ENCODE measurements at places on chromosomes 1 and 21.

GRCh38 chr1:228883535-228883934 lies 148.3 kb downstream of the RHOU start:
- no peak for DNase-seq

DNA sequence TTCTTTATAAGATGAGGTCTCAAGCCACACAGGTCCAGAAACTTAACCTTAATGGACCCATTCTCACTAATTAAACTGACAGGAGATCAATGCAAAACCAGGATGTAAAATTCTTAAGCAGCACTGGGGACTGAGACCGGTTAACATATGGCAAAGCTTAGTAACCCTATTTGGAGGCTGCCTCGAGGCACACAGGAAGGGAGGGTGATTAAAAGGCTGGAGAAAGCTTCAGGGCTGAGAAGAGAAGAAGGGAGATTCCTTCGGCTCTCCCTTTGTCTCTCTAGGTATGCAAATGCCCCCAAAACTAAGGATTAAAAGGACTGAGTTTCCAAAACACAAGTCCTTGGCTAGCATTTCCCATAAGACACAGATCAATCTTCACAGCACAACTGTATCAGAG lies 120.8 kb upstream of the DSCAM start:
- DNase-seq, result no peak

DNA sequence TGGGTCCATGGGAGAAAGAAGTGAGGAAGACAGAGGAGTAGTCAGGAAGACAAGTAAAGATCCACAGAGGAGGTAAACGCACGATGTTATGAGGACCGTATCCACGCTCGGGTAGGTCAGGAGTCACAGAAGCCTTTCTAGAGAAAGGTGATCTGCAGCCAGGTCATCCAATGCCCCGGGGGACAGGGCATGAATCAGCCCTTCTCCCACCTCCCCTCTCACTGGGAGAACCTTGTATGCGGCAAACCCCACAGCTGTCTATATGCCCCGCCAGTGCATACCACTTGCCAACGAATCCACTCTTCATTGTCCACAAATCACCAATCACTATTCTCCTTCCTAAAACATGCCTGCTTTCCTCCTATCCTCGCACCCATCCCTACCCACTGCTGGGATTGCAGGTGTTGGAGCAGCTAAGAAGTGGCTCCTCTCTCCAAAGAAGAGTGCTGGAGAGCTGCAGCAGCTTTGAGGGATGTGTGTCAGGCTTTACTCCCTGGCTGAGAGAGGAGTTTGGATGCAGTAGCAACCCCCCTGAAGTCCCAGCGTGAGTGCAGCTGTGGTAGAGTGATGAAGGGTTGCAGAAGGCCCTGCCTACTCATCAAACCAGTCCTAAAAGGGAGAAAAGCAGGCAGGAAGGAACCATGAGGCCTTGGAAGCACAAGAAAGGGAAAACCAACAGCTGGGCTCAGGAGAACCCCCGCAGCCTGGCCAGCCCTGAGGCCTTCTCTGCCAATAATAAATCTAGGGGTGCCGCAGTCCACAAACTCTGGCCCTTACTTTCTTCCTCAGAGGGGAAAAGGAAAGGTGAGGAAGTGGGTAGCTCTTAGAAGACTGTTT lies 102.2 kb upstream of the GADD45A start:
- no peak for DNase-seq

GRCh38 chr1:68197461-68197860 lies 34.9 kb downstream of the WLS start:
- DNase-seq, result peak; percentile 81

DNA sequence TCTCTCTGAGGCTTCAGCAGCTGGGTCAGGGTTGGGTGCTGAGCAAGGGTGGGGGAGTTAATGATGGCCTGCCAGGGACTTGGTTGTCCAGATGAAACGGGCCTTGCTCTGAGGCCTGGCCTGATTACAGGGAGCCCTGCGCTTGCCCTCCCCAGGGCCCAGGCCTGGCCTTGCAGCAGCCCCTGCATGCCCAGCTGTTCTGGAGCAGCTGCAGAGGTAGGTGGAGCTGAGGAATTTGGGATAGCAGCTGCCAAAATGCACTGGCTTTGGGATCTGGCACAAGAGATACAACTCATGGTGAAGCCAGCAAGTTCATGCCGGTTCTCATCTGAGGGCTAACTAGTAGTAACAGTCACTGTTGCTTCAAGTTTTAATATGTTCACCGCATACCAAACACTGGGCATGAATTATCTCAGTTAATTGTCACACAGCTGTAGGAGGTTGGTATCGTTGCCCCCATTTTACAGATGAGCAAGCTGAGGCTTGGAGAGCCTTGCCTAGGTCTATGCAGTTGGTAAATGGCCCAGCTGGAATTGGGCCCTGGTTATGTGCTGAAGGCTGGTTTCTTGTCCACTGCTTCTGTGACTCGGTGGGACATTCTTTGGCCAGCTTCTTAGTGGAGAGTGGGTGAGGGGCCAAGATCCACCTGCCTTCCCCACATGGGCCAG lies 7.3 kb upstream of the SERINC2 start:
- DNase-seq, result no peak

- no peak for DNase-seq
Observed at GRCh38 chr1:159778266-159778665, 2.5 kb upstream of the DUSP23 start.

GRCh38 chr1:38026592-38027200 lies 14.2 kb downstream of the UTP11 start:
- DNase-seq, result no peak

DNA sequence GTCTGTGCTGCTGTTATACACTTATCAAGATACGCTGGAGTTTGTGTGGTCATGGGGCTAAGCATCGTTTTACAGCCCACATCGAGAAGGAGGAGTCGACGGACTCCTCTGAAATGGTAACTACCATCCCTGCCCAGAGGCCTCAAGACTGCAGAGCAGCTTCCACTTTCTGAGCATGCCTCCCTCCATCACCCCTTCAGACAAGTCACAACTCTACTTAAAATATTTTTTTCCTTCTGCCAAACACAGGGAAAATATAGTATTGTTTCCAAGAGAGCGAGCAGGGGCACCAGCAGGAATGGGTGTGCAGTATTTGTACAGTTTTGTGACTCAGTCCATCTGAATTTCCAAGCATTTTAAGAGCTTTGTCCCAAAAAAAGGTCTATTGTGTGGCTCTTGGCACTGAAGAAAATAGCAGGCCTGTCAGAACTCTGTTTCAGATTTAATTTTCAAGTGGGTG lies 14.1 kb downstream of the EVA1C start:
- DNase-seq, result no peak

GRCh38 chr1:169563019-169563615 lies 23.2 kb downstream of the F5 start:
- no peak for DNase-seq

GRCh38 chr1:43329995-43330751 lies 7.4 kb upstream of the MPL start:
- no peak for DNase-seq

- no peak for DNase-seq
Observed at GRCh38 chr1:111154021-111154999, 14.3 kb downstream of the CEPT1 start.

- DNase-seq, result no peak
Observed at GRCh38 chr1:43346636-43347035, 9.0 kb downstream of the MPL start.

- no peak for DNase-seq
Observed at GRCh38 chr21:15875286-15875685, 145.5 kb downstream of the USP25 start.

GRCh38 chr21:30207252-30207579 lies 8.7 kb downstream of the CLDN8 start:
- no peak for DNase-seq

DNA sequence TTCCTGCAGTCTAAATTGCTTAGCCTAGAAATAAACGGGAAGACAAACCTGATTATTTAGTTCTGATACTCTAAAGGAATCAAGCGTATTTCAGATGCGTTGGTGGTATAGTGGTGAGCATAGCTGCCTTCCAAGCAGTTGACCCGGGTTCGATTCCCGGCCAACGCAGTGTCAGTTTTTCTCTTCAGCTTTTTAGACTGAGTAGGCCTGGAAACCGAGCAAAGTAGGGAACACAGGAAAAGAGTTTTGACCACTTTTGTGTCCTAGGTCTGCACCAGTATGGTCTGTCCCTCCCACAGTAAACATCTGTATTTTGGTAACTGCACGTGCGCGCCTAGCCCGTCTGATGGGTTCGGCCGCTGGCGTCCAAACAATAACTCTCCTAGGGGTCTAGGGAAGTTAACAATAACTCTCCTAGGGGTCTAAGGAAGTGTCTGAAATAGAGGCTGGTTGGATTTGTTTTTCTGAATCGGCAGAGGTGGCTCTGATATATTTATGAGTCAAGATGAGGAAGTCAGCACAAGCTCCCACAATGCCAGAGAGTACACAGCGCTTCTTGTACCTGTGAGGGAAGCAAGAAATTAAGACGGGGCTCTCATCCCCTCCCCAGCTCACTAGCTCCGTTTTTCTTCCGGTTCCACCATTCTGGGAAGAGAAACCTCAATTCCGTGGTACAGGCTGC lies 15.6 kb upstream of the HJV start:
- DNase-seq, result peak; percentile 86

DNA sequence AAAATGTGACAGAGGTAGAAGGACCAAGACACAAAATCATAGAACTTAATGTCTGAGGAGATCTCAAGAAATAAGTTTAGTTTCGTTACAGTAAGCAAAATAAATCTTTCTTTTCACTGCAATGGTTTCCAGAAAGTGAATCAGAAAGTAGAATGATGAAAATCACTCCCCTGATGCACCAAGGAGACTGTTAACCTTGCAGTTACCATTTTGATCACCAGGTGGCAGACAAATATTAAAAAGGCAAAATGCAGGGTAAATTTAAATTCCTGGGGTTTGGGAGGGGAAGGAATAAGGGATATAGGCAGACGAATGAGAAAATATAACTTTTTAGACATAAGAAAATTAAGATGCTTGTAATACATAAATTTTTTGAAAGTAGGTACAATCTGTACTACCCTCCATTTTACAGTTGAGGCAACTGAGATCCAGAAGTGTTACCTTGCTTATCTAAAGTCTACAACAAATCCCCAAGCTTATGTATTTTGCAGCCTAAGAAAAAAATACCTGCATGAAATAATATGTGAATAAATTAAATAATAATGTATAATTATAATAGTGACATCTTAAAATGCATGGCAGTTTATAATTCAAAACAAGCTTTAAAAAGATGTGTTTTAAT lies 253.2 kb downstream of the CRB1 start:
- no peak for DNase-seq

GRCh38 chr1:38055965-38056364 lies 9.4 kb upstream of the POU3F1 start:
- DNase-seq, result no peak

DNA sequence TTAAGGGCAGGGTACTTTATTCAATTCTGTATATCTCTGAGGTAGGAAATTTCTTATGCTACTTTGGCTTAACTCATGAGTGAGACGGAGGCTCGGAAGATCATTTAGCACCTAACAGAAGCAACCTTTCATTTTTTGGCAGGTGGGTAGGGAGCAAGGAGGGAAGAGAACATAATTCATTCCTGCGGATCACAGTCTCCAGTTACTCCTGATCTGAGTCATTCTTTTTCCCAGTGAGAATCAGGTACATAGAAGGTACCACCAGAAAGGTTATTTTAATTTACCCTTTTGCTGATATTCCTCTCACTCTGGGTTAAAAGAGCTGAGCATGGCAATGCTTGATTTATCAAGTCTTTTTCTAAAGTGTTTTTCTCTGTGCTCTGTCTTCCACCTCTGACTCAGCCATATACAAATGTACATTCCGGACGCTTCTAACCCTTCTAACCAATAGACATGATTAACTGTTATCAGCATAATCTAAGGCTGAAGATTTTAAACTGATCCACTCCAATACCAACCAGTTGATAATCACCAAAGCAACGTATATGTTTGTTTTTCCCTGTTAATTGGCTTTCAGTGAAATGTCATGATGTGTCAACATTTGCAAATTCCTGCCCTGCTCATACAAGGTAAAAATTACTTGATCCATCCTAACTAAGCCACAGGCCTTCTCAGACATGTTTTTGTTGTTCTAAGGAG lies 271.7 kb downstream of the DUSP10 start:
- no peak for DNase-seq

GRCh38 chr1:154857441-154858215 lies 12.5 kb downstream of the KCNN3 start:
- no peak for DNase-seq

DNA sequence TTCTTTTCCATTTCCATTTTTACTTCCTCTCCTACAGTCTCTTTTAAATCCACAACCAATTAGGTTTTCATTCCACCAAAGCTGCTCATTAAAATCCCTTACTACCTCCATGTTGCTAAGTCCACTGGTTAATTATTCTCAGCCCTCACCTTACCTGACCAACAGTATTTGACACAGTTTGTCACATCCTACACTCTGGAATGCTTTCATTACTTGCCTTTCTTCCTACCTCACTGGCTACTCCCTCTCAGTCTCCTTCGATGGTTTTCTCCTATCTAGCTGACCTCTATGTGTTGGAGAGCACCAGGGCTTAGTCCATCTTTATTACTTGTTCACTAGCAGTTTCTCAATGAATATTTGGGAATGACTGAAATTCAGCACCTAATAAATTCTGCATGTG lies 78.6 kb downstream of the NME7 start:
- DNase-seq, result no peak

- DNase-seq, result no peak
Observed at GRCh38 chr1:44696101-44696500, 21.6 kb downstream of the ARMH1 start.

DNA sequence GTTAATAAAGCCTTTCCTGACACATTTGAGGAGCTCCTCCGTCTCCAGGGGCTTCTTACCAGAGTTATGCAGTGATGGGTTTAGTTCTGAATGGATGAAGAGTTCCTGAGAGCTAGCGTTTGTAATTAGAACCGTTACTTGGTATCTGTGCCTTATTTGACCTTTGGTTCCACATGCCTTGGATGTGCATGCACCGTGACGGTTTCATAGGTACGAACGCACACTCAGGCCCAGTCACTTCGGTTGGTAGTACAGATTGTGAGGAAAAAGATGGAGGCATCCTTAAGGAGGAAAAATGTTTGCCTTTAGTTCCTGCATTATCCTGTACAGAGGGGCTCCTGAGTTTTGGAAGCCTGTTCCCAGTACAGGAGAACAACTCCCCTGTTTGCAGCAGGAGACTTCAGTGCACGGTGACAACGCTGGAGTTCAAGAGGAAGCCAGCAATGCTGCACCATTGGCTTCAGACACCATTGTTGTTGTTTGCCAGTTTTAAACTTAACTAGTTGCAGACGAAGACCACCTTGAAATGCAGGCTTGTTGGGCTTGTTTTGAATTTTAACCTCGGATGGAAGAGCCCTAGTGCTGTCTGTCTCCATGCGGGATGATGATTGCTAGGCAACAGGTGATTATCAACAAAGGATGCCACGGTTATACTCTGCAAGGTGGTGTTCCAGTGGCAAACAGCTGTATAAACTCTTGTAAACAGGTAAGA lies 8.2 kb downstream of the RBM15 start:
- no peak for DNase-seq

DNA sequence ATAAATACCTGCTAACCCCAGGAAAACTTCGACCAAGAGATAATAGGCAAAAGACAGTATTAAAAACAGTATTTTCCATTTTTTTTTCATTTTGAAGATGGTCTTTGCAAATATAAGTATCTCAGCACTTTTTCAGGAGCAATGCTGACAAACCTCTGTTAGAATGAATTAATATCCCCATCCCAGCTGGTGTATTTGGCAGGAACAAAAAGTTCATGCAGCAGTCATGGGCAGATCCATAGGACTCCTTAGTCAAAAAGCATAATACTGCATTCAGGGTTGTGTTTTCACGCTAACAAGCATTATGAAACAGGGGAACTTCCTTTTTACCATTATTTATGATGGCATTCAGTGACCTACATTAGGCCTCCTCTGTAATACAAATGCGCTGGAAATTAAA lies 344.0 kb downstream of the ST6GALNAC3 start:
- DNase-seq, result no peak

Measured in NCI-H748 treated with DMSO at 0.1 percent for 48 hours (cell line).